ENCODE measurements at places on chromosomes 16 and 17.

- DNase-seq, result no peak
Observed at GRCh38 chr16:15803618-15804017, 53.2 kb downstream of the MYH11 start.

DNA sequence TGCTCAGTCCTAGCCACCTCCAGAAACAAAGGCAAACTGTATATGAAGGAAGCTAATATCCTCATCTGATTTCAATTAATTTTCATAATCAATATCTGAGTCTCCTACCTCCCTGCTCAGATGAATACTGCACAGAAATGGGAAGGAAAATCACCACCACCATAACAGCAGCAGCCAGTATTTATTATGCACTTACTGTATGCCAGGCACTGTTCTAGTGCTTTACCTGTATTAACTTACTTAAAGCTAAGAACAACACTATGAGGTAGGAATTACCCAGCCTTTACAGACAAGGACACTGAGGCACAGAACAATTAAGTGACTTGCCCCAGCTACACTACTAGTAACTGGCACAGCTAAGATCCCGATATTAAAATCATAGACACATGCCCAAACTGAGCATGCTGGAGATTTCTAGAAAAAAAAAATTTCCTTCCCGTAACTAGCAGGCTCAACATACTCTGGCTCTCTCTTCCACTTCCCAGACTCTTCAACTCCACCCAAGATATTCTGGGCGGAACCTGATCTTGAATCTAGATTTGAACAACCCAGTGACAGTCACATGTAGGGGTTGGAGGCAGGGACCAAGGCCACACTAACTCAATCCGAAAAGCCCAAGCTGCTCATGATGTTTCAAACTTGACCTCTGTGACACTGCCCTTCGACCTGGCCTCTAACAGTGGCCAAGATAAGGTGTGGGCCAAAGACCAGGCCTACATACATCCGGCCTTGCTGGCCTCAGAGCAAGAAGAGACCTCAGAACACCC is 3.9 kb downstream of the TRIM25 start:
- DNase-seq, result no peak

DNA sequence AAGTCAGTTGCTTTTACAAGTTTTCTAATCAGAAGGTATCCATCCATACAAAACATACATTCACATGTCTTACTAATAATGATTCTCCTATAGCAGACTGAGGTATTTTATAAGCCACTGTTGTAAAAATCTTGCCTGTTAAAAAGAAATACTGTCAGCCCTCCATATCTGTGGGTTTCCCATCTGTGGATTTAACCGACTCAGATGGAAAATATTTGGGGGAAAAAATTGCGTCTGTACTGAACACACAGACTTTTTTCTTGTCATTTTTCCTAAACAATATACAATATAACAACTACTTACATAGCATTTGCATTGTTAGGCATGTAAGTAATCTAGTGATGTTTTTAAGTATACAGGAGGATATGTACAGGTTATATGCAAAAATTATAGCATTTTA is 90.4 kb downstream of the PARN start:
- no peak for DNase-seq

DNA sequence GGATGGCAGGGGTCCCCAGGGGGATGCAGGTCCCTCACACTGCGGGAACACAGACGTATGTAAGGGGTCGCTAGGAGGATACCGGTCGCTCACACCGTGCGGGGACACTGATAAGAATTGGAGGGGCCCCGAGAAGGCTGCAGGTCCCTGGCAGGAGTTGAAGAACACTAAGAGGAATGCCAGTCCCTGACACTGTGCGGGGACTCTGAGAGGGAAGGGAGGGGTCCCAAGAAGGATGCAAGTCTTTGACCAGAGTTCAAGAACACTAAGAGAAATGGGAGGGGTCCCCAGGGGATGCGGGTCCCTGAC is 510 bp downstream of the ERCC4 start:
- DNase-seq, result no peak

DNA sequence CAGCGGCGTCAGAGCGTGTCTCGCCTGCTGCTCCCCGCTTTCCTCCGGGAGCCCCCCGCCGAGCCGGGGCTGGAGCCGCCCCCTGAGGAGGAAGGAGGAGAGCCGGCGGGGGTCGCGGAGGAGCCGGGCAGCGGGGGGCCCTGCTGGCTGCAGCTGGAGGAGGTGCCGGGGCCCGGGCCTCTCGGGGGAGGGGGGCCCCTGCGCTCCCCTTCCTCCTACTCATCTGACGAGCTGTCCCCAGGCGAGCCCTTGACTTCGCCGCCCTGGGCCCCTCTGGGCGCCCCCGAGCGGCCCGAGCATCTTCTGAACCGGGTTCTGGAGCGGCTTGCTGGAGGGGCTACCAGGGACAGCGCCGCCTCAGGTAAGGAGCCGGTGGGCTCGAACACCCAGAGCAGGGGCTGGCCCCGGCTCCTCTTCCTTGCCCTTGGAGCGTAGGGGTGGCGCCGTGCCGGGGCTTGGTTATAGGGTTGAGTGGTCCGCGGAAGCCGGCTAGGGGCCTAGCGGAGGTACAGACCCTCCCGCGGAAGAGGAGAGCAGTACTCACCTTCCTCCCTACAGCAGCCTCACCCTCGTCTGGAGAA is 841 bp downstream of the RAPGEFL1 start:
- DNase-seq, result no peak

- no peak for DNase-seq
Observed at GRCh38 chr17:64005734-64006167, 7.6 kb downstream of the PRR29 start.

DNA sequence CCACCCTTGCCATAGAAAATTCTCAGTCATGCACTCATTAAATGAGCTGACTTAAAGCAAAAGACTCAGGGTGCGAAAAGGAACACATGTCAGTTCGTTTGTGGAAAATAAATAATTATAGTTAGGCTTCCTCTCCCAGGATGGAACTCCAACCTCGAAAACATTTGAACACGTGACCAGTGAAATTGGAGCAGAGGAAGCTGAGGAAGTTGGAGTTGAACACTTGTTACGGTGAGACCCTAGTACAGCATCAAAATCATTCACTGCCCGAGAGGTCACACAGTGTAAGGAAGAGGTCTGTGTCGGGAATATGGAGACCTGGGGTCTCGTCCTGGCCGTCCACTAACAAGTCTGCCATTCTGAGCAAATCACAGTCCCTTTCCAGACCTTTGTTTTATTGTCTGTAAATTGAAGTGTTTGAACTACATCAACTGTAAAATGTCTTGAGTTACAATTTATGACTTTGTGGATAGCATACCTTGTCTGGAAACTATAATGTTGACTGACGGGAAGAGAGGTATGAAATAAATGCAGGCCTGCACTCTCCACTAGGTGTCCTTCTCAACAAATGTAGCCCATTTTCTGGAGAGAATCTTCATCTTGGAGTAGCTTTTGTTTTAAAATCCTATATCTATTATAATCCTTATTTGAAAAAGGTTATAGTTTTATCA is 7.7 kb downstream of the PSMD7 start:
- no peak for DNase-seq

DNA sequence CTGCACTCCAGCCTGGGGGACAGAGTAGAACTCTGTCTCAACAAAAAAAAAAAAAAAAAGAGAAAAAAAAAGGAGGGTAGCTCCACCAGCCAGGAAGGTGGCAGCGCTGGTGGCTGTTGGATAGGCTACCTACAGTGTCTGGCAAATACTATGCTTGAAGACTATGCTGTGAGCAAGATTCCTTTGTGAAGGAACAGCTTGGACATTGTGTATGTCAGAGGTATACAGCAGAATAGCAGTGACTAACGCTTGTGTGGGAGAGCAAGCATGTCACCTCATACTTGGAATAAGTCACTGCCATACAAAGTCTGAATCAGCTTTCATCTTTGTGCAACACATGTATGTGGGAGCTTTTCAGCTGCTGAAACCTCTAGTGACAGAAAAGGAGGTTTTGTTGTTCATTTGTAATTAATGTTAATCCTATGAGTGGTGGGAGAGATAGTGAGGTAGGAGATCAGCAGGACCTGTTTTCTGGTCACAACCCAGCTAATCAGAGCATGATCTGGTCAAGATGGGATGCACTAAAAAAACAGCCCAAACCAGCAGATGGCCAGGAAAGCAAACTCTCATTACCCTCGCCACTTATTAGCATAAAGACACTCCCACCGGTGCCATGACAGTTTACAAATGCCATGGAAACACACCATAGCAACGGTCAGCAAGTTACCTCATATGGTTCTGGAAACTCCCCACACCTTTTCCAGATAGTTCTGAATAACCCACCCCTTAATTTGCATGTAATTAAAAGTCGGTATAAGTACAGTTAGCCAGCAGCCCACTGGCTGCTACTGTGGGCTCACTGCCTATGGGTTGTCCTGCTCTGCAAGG is 6.8 kb upstream of the ITGAD start:
- no peak for DNase-seq

- peak; percentile 71 for DNase-seq
Observed at GRCh38 chr16:27199736-27200135, 3.6 kb upstream of the KDM8 start.

GRCh38 chr16:4052801-4053293 is 63.4 kb downstream of the ADCY9 start:
- peak; percentile 93 for DNase-seq

GRCh38 chr16:57859331-57859730 is 57.0 kb upstream of the KIFC3 start:
- no peak for DNase-seq

DNA sequence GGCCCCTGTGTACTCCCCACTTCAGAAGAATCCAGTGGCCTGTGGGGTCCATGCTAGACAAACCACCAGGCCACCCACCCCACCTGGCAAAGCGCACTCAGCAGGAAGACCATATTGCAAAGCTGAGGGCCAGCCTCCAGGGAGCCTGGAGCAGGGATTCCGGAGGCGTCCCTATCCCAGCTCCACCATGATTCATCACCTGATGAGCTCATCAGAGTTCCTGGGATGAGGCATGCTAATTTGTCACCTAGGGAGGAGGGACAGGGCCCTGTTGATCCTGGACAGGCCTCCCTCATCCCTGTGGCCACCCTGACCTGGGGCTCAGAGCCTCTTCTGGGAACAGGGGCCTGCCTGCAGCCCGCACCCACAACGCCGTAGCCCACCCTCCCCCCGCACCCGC is 131.6 kb upstream of the PLCG2 start:
- no peak for DNase-seq

DNA sequence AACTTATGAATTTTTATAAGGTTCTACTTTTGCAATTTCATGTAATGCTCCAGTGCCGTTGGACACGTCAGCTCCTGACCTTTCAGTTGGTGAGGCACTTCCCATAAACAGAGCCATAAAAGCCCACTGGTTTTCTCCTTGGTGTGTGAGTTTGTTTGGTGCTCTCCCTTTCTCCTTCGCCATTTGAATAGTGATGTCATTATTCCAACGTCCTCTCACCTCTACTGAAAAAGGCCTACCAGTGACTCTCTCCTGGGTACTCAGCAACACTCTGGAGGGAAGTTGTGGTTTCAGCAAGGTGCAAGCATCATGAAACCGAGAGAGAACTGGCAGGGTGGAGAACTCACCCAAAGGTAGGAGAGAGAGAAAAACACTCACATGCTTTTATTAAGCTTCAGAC is 29.6 kb upstream of the HNF1B start:
- DNase-seq, result no peak

DNA sequence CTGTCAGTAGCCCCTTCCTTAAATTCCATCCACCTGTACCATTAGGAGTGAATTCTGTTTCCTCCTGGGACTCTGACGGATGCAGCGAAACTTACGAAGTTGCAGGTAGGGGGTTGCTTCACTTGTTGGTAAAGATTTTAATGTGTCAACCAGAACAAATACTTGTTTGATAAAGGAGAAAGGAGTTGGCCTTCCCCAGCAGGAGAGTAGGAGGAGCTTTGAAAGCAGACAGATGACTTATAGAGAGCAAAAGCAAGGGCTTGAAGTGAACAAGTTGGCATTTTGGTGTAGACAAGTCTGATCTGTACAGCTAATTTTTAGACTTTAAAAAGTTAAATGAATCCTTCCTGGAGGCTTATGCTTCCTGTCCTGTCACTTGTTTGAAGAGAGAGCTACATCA is 38.1 kb upstream of the PMFBP1 start:
- DNase-seq, result no peak

DNA sequence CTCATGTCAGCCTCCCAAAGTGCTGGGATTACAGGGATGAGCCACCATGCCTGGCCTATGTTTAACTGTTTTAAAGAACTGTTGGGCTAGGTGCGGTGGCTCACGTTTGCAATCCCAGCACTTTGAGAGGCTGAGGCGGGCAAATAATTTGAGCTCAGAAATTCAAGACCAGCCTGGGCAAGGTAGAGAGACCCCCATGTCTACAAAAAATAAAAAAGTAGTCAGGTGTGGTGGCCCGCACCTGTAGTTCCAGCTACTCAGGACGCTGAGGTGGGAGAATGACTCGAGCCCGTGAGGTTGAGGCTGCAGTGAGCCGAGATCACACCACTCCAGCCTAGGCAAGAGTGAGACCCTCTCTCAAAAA is 1.9 kb upstream of the ITGAL start:
- DNase-seq, result no peak

- no peak for DNase-seq
Observed at GRCh38 chr16:11734025-11734652, 8.5 kb downstream of the TXNDC11 start.

DNA sequence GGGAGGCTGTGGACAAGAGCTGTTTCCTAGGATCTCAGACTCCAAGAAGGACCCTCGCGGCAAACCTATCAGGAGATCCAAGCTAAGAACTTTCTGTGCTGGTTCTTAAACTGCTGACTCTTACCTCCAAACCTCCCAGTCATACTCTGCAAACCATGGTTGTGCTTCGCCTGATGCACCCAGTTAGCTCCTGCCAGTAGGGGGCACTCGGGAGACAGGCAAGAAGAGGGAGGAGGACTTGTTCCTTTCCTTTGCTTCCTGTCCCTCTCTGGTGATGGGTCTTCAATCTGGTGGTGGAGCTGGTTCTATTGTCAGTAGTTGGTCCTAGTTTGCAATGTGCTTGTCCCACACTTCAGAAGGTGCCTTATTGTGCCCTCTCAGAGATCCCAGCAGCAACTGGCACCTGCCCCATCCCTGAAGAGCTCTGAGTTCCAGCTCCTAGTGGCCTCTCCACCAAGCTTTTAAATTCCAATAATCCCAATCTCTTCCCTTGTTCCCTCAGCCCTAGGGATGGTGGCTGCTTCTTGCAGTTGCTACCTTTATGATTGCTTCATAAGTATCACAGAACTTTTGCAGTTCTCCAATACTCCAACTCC is 113.5 kb upstream of the RPL38 start:
- DNase-seq, result peak; percentile 48

Measured in foreskin melanocyte (primary cell).